ENCODE measurements at places on chromosomes 4 and X.

DNA sequence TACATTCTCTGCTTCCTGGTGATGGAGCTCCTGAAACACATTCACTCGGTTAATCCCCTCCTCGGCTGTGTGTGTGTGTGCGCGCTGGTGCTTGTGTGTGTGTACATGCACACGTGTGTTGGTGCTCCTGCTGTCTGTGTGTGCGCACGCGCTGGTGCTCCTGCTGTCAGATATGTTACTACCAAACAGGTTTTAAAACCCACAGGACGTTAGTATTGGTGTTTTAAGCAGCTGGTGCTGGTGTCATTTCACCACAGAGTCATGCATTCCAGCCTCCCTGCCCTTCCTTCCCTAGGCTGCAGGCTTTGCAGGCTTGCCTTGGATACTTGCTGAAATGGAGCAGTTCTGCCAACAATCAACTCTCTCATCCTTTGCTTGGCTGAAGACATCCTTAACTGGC is 48.1 kb upstream of the CPLX1 start:
- DNase-seq = no peak

DNA sequence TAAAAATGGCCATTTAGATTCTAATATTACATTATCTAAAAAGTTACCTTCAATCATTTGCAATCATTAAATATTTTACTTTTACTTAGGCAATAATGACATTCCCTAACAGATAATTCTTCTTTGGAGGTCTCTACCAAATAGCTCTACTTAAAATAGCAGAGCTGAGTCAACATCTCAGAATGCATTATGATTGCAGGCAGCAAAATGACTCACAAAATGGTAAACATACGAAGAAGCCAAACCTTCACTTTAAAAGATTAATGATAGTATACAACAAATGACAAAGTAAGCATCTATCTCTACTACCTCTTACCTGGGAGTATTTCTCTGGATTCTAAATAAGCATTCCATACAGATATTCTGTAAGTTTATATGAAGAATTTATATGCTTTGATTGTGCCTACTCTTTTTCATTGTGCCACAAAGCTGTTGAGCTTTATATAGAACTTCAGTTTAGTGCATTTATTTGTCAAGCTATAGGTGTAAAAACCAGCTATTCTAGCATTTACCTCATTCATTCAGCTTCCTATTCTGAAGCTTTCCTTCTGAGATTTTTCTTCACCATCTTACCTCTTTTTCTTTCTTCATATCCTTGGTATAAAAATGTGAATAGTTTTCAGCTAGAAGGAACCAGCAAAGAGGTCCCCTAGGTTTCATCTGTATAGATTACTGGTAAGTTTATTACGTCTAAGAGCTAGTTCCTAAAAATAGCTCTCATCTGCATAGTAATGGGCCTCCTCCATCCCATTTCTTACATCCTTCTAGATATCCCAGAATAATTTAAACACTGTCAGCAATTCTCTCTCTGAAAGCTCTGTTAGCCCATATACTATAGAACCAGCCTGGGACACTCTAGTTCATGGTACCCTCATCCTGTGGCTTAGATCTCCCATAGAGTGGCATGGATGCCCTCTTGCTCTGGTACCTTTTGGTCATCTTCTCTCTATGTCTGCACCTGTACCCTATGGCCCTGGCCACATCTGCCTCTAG is 17.2 kb upstream of the SPCS3 start:
- DNase-seq = no peak

DNA sequence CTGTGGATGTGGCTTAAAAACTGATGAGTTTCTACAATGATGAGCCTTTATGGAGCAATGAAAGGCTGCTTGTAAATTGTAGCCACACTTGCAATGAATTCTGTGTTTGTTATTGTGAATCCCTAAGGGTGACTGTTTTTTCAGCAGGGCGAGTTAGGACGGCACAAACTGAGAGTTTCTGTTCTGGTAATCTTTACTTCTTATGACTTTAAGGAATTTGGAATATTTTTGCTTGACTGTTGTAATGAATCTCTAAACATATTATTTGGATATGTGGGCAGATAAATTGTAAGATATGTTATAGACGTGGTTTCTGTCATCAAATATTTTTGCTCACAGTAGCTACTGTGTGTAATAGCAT is 22.2 kb downstream of the RBPJ start:
- no peak for DNase-seq

GRCh38 chr4:25129917-25130316 is 30.3 kb downstream of the SEPSECS start:
- DNase-seq = no peak

DNA sequence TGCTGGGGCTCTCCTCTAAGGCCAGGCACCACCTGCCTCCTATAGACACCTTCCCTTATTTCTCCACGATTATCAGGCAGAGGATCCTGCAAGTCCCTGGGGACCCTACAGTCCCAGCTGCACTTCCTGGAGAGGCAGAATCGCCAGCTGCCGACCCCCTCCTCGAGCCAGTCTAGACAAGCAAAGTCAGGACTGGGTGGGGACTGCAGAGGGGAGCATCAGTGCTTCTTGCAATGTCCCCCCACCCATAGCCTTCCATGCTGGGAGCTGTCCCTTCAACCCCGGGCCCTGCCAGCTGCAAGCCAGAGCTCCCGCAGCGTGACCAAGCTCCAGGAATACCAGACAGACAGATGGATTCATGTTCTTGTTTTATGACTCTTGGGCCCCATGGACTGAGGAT is 1.4 kb upstream of the CRMP1 start:
- no peak for DNase-seq

GRCh38 chrX:20796450-20796849 is 529.7 kb upstream of the RPS6KA3 start:
- DNase-seq = no peak

- DNase-seq = no peak
Observed at GRCh38 chr4:16110661-16111290, 27.0 kb upstream of the PROM1 start.

GRCh38 chr4:55381502-55381901 is 14.3 kb upstream of the TMEM165 start:
- no peak for DNase-seq

- DNase-seq = no peak
Observed at GRCh38 chr4:24836661-24837242, 41.4 kb downstream of the SOD3 start.

DNA sequence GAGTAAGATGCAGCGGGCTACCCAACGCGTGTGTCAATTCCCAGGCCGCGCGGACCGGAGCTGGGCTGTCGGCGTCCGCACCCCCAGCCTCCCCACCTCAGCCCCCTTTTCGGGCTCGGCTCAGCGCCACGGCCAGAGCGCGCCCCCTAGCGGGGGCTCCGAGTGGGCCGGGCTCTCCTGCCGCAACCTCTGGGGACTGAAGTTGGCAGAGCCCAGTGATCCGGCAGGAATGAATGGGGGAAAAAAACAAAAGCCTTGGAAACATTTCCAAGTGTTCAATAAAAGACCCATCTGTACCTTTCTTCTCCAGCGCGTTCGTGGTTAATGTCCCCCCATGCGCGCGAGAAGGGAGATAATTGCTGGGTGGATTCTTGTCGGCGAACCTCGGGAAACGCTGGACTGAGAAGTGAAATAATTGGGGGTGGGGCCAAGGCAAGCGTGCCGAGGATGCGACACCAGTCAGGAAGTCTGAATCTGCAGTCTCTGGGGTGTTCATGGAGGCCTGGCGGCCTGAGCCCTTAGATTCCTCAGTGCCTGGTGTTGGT is 5.2 kb upstream of the ARX start:
- peak; percentile 77 for DNase-seq

DNA sequence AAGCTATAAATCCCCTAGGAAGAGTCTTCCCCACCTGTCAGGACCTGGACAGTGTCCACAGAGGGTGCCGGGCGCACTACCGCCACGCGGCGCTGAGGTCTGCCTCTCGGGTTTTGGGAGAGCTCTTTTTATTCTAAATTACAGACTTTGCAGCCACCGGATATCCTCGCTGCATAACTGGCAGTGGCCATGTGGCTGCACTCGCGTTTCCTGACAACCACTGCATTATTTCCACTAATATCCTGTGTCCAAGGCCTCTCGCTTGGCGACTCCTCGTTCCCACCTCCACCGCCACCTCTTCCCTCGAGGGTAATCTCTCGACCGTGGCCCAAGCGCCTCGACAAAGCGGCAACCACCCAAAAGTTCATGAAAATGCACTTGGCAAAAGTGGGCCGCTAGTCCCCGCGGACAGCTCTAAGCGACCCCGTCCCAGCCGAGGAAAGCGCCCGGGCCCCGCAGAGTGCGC is 512 bp upstream of the TMEM131L start:
- no peak for DNase-seq

GRCh38 chr4:76749355-76749754 is 148.6 kb downstream of the SOWAHB start:
- no peak for DNase-seq

- no peak for DNase-seq
Observed at GRCh38 chrX:37594755-37595382, 23.4 kb downstream of the LANCL3 start.

GRCh38 chr4:122469457-122469856 is 12.9 kb upstream of the IL2 start:
- DNase-seq = no peak
